ENCODE measurements at places on chromosomes 12 and 14. TPM values are rescaled to one million over a fixed set of nuclear protein-coding genes. Genes with fewer than 3 reads are reported as not detected.

- H3K27me3 ChIP-seq: no peaks in the 10 kb centered on the region
Observed at GRCh38 chr12:81412940-81413339, 335.1 kb downstream of the ACSS3 start.

- no peak overlapping the region for H3K4me3 ChIP-seq
- peaks cover 80% of the 10 kb centered on the region for H3K4me1 ChIP-seq
- DNase-seq: no peak
- peak overlapping the region; percentile 92 for H3K27ac ChIP-seq
- H3K27me3 ChIP-seq: no peaks in the 10 kb centered on the region
Observed at GRCh38 chr14:61527325-61528100, 167.8 kb upstream of the HIF1A start.

- DNase-seq: no peak
- H3K36me3 ChIP-seq: no peaks in the 10 kb centered on the region
- H3K27me3 ChIP-seq: no peaks in the 10 kb centered on the region
- H3K27ac ChIP-seq: no peak overlapping the region
- H3K4me3 ChIP-seq: no peak overlapping the region
- no peaks in the 10 kb centered on the region for H3K4me1 ChIP-seq
Observed at GRCh38 chr12:16587110-16587453, 18.9 kb downstream of the LMO3 start.

GRCh38 chr12:62899568-62900390 lies 35.2 kb downstream of the PPM1H start:
- H3K27me3 ChIP-seq: no peaks in the 10 kb centered on the region
- H3K27ac ChIP-seq: no peak overlapping the region
- H3K36me3 ChIP-seq: no peaks in the 10 kb centered on the region

DNA sequence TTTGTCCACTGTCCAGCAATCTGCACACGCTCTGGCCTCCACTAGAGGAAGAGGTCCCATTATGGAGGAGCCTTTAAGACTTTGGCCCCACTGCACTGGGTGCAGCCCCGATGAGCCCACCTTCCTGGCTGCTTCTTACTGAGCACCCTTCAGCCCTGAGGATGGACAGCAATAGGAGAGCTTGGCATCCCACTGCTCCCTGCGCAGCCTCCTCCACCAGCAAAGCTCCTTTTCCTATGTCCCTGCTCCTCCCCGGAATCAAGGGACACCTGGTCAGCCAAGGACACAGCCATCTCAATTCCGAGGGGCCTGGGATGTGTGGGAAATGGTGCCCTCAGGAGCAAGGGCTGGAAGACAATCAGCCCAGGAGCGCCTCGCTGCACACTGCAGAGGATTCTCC lies 94.7 kb downstream of the GCH1 start:
- H3K27ac ChIP-seq: no peak overlapping the region
- H3K36me3 ChIP-seq: no peaks in the 10 kb centered on the region
- DNase-seq: no peak
- no peaks in the 10 kb centered on the region for H3K4me1 ChIP-seq

Gene C3AR1
- total RNA-seq: not detected

DNA sequence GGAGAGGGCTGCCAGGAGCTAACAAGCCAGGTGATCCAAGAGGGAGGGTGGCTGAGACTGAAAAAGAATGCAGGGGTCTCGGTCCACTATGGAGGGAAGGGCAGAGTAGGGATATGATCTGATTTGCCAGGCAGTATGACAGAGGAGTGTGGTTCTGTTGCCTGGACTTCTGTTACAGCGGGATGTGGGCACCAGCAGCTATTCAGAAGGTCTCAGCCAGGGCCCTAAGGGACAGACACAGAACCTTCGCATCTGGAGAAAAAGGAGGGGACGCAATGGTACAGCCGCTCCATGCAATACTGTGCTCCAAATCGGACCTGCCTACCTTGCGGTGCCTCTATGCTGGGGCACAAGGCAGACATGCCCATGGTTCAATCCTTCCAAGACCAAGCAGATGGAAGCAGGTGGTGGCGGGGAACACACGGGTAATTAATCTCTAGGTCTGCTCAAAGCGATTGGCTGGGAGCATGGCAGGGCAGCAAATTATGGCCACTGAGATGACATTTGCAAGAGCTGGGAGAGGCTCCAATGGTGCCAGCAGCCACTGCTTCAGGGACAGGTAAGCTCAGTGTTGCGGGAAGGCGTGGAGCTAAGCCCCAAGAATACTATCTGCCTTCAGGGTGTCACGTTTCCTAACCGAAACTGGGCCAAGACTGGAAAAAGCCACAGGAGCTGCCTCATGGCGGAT lies 185.5 kb downstream of the FOXN3 start:
- H3K4me1 ChIP-seq: no peaks in the 10 kb centered on the region
- H3K27me3 ChIP-seq: no peaks in the 10 kb centered on the region
- H3K4me3 ChIP-seq: no peak overlapping the region
- H3K36me3 ChIP-seq: no peaks in the 10 kb centered on the region

- no peak overlapping the region for H3K4me3 ChIP-seq
- H3K4me1 ChIP-seq: no peaks in the 10 kb centered on the region
- H3K36me3 ChIP-seq: no peaks in the 10 kb centered on the region
- no peaks in the 10 kb centered on the region for H3K27me3 ChIP-seq
- DNase-seq: no peak
Observed at GRCh38 chr14:75188520-75189268, 12.3 kb upstream of the TMED10 start.

GRCh38 chr14:37932008-37932407 lies 275.7 kb upstream of the SSTR1 start:
- no peak overlapping the region for H3K4me3 ChIP-seq
- H3K27me3 ChIP-seq: peaks cover 6% of the 10 kb centered on the region
- no peak overlapping the region for H3K27ac ChIP-seq
- DNase-seq: no peak
- no peaks in the 10 kb centered on the region for H3K36me3 ChIP-seq
